CD8-positive, alpha-beta T cell (primary cell): ENCODE measurements at places on chromosomes 5 and 9.

- DNase-seq: no peak
Measured at GRCh38 chr5:34740389-34740806, 84.3 kb downstream of the RAI14 start.

DNA sequence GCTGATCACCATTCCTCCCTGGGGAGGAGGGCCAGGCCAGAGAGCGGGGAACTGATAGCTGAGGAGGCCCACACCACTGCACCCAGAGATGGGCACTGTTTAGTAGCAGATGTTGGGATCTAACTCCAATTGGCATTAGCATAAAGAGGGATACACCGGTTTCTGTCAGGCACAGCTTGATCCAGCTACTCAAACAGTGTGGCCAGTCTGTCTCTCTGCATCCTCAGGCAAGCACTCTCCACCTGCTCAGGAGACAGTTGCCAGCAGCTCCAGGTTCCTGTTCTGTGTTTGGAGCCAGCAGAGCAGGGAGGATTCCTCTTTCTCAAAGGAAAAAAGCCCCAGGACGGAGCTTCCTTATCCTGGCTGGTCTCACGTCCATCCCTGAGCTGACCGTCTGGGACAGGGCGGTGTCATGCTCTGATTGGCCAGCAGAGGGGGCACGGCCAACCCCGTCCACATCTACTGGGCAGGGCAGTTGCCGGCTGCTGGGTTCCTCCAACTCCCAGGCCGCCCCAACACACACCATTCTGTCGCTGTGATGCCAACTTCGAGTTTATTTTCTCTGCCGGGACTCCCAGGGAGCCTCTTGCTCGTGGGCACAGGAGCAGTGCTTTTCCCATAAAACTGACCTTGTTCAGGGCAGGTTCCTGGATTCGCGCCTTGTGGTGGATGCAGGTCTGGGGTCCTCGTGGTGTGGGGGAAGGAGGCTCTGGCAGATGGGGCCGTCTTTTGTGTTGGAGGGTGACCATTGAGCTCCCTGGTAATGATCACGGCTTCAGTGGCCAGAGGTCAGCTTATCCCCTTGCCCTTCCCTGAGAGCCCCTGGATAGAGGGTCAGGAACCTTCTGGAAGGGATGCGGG lies 47.9 kb downstream of the COL5A1 start:
- DNase-seq: no peak

DNA sequence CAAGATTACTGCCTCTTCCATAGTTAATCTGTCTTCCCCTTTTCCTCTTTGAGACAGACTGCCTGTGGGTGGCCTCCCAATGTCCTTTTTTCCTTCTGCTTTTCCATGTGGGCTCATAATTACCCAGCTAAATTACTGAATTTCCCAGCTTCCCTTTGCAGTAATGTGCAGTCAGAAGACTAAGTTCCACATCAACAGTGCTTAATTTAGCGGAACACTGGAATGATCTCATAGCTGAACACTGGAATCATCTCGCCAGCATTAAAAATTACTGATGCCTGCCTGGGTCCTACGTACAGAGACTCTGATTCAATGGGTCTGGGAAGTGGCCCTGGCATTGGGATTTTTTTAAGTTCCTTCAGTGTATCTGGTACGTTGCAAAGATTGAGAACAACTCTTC lies 84.3 kb downstream of the DNAH5 start:
- no peak for DNase-seq

GRCh38 chr5:150118561-150119229 lies 32.3 kb upstream of the CSF1R start:
- no peak for DNase-seq

- DNase-seq: no peak
Measured at GRCh38 chr5:141906517-141906916, 17.2 kb upstream of the DELE1 start.

- no peak for DNase-seq
Measured at GRCh38 chr9:11149065-11149464, 536.3 kb upstream of the PTPRD start.

DNA sequence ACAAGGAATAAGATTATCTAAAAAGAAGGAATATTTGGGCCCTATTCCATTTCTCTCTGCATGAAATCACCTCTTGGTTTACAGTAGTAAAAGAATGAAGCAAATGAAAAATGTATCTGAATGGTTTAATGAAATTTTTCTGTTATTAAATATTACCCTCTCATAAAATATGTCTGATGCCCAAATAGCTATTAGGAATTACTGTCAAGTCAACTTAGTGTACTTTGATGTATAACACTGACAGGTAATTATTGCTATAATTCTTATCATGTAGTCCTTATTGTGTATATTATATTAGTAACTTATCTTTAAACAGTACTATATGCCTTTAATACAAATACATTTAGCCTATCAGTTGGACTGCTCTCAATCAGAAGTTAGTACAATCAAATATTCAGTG lies 8.4 kb downstream of the MYOT start:
- DNase-seq: no peak

GRCh38 chr9:107438211-107439031 lies 51.1 kb downstream of the KLF4 start:
- DNase-seq: no peak
